ENCODE measurements at places on chromosomes 2 and 18. TPM values are rescaled to one million over a fixed set of nuclear protein-coding genes. Genes with fewer than 3 reads are reported as not detected.
A peak's percentile ranks its signal among the peaks of the same experiment; 100 is the strongest.

DNA sequence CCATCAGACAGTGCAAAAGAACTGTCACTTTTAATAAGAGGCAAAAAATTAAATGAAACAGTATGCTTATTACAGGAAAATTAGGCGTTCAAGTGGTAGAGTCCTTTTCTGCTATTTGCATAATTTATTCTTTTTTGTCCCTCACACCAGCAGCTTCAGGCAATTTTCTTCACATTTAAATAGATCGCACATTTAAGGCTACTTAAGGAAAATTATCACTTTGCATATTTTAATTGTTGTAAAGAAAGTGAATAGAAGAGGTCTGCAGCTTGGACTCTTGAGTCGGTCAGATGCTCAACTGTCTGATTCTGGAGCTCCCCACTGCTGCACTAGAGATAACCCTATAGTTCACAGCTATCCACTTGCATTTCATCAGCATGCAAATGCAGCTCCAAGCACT is 141.3 kb downstream of the FIGN start:
- H3K4me1 ChIP-seq = no peaks in the 10 kb centered on the region
- DNase-seq = no peak
- no peak overlapping the region for H3K27ac ChIP-seq
- H3K27me3 ChIP-seq = no peaks in the 10 kb centered on the region

GRCh38 chr2:205461169-205461568 is 221.1 kb upstream of the NRP2 start:
- no peak overlapping the region for H3K4me3 ChIP-seq
- H3K4me1 ChIP-seq = no peaks in the 10 kb centered on the region
- H3K27ac ChIP-seq = no peak overlapping the region
- no peak for DNase-seq

ABCG8 gene
- total RNA-seq = not detected

ALPI gene
- total RNA-seq = not detected

DNA sequence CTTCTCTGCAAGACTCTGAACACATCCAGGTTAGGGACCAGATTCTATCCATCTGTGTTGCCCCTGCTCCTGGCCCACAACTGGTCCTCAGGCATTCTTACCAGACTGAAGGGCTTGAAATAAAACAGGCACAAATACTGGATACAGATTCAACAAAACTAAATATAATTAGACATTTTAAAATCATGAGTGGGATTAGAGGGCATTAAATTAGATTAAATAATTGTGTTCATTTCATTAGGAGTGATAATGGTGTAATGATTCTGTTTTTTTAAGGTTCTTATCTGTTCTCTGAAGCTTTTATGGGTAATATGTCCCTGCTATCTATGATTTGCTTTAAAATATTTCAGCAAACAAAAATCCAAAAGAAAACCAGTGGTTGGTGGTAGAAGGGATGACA is 226.5 kb downstream of the IRS1 start:
- no peak for DNase-seq
- no peaks in the 10 kb centered on the region for H3K4me1 ChIP-seq
- H3K27ac ChIP-seq = no peak overlapping the region
- peaks cover 13% of the 10 kb centered on the region for H3K27me3 ChIP-seq
- H3K4me3 ChIP-seq = no peak overlapping the region
- H3K36me3 ChIP-seq = no peaks in the 10 kb centered on the region

DNA sequence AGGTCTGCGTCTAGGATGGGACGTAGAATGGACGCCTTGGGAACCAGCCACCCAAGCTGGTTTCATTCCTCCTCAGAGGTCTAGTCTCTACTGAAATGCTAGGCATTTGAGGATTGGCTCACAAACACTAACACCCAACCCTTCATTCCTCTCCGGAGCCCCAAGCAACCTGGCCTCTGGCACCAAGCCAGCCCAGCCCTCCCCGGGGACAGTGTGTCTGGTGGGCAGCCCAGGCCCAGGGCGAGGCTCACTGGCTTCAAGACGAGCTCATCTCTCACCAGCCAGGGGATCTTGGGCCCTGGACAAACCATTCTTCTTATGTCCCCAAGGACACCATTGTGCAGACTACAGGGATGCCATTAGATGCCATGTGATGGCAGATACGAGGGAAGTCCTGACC is 182.5 kb downstream of the CTIF start:
- no peak overlapping the region for H3K27ac ChIP-seq
- no peaks in the 10 kb centered on the region for H3K27me3 ChIP-seq
- DNase-seq = no peak
- no peaks in the 10 kb centered on the region for H3K4me1 ChIP-seq

GPAT2 gene
- 36.3 TPM for total RNA-seq

DNA sequence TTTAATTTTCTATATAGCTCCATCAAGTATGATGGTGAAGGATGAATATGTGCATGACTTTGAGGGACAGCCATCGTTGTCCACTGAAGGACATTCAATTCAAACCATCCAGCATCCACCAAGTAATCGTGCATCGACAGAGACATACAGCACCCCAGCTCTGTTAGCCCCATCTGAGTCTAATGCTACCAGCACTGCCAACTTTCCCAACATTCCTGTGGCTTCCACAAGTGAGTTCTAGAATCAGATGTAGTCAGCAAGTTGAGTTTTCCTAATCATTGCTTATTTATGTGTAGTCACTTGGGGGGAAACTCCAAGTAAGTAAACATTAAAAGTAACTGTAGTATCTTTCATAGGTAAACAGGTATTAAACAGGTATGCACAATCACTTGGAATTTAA is 24.8 kb downstream of the SMAD4 start:
- H3K4me1 ChIP-seq = peaks cover 30% of the 10 kb centered on the region
- H3K27me3 ChIP-seq = no peaks in the 10 kb centered on the region
- no peak for DNase-seq
- H3K4me3 ChIP-seq = no peak overlapping the region
- no peak overlapping the region for H3K27ac ChIP-seq

GRCh38 chr2:8267048-8267447 is 414.8 kb upstream of the ID2 start:
- no peaks in the 10 kb centered on the region for H3K27me3 ChIP-seq
- H3K27ac ChIP-seq = no peak overlapping the region
- DNase-seq = no peak
- H3K4me3 ChIP-seq = no peak overlapping the region

- H3K27me3 ChIP-seq = no peaks in the 10 kb centered on the region
- no peak for DNase-seq
- H3K36me3 ChIP-seq = no peaks in the 10 kb centered on the region
- no peak overlapping the region for H3K4me3 ChIP-seq
- H3K4me1 ChIP-seq = peaks cover 8% of the 10 kb centered on the region
Observed at GRCh38 chr18:51133580-51134160, 63.8 kb downstream of the MEX3C start.

DNA sequence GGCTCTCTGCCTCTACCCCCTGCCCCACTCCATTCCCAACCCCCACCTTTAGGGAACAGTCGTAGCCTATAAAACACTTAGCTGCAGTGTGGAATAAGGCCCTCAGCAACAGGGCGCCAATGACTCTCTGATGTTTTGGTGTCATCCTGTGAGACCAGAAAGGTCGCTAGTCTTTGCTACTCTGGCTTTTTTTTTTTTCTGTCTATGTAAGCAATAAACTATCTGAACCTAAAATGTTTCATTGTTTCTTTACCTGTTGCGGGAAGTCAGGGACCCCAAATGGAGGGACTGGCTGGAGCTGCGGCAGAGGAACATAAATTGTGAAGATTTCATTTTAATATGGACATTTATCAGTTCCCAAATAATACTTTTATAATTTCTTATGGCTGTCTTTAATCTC is 154.6 kb downstream of the COPS8 start:
- no peak overlapping the region for H3K27ac ChIP-seq

CKAP2L gene
- total RNA-seq = 24.3 TPM

DNA sequence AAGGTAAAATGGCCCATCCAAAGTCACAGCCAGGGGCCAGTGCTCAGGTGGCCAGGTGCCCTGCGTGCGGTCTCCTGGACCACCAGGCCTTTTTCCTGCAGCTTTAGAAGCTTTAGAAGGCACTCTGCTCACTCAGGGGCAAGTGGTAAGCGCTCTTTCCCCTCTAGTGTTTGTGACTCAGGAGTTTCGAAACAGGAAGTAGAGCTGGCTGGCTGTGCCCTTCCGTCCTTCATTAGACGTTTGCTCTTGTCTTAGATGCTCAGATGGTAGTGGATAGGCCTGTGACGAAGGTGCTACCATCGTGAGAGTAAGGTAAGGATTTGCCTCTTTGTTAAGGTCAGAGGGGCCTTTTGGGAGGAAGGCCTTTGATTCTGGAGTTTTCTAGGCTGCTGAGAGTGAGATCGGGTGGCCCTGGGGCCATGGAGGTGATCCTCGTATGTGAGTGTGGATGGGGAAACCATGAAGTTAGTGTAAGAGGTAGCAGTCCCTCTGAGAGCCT is at the start of gene CASP8:
CASP8 (plus strand) TSS at position 235 of the 499 bp plus-strand sequence. CDS start 5,951 bp downstream, outside the sequence.
- H3K27me3 ChIP-seq = no peaks in the 10 kb centered on the region
- H3K27ac ChIP-seq = peak within 1 kb of the TSS; percentile 99
- H3K36me3 ChIP-seq = peaks cover 32% of the 10 kb centered on the region

NXPH2 gene
- not detected for total RNA-seq

DNA sequence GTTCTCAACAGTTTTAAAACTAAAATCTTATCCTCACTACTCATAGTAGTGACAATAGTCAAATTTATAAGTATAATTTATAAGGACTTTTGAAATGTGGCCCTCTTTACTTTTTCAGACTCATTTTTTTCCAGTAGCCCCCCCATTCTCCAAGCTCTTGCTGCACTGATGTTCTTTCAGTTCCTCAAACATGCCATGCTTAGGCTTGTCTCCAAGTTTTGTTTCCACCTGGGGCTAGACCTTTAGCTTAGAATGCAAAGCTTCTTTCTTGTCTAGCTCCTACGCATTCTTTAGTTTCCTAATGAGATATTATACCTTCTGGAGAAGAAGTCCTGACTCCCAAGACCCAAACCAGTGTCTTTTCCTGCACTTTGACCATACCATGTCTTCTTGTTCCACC is 222.6 kb downstream of the NOL4 start:
- no peak overlapping the region for H3K4me3 ChIP-seq
- no peaks in the 10 kb centered on the region for H3K36me3 ChIP-seq
- H3K4me1 ChIP-seq = no peaks in the 10 kb centered on the region
- no peaks in the 10 kb centered on the region for H3K27me3 ChIP-seq
- no peak for DNase-seq
- H3K27ac ChIP-seq = no peak overlapping the region

CLIP4 gene
- total RNA-seq = 15.8 TPM

GRCh38 chr18:2914881-2915240 is 68.1 kb downstream of the EMILIN2 start:
- H3K36me3 ChIP-seq = peaks cover 24% of the 10 kb centered on the region
- H3K4me3 ChIP-seq = no peak overlapping the region
- peaks cover 20% of the 10 kb centered on the region for H3K4me1 ChIP-seq
- no peak overlapping the region for H3K27ac ChIP-seq

PROC gene
- not detected for total RNA-seq

DNA sequence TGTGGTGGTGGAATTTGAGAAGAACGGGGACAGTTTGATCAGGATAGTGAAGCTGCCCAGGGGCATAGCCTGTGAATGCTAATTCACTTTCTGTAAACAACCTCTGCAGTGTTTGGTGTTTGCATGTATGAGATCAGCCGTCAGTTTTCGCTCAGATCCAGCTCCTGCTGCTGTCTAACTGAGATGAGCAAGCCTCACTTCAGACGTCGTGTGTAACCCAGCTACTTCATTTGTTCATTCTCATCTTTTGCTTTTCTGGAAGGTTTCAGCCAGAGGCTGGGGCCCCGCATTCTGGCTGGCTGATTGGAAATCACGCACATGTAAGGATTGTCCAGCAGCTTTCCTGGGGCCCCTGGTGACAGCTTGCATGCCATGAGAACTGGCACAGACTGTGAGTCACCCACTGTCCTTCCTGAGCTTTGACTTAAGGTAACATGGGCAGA is 48.9 kb downstream of the LDLRAD4 start:
- H3K36me3 ChIP-seq = peaks cover 7% of the 10 kb centered on the region
- no peak overlapping the region for H3K4me3 ChIP-seq
- H3K4me1 ChIP-seq = peaks cover 54% of the 10 kb centered on the region
- peak overlapping the region; percentile 90 for H3K27ac ChIP-seq
- H3K27me3 ChIP-seq = no peaks in the 10 kb centered on the region

TTN gene
- 1.8 TPM for total RNA-seq

GRCh38 chr2:71554028-71554705 is 100.8 kb downstream of the DYSF start:
- H3K36me3 ChIP-seq = no peaks in the 10 kb centered on the region
- H3K27me3 ChIP-seq = no peaks in the 10 kb centered on the region
- DNase-seq = no peak

MLPH gene
- not detected for total RNA-seq

DNA sequence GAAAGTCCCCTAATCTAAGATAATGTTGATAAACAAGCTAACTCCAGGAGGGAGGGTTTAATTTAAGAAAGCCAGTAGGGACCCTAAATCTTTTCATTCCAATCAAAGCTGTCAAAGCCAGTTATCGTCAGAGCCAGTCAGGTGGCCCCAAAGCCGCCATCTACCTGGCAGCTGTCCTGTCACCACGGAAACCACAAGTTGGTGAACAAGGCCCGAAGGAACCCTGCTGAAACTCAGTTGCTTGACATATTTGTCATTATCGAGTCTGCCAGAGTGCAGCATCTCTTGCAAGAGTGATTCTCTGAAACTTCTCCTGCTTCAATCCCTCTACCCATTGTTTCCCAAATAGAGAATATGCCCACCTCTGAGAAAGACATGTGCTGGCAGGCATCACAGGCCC is 30.8 kb upstream of the POLE4 start:
- no peak overlapping the region for H3K27ac ChIP-seq
- H3K4me1 ChIP-seq = no peaks in the 10 kb centered on the region
- H3K27me3 ChIP-seq = no peaks in the 10 kb centered on the region
- H3K36me3 ChIP-seq = peaks cover 14% of the 10 kb centered on the region
- no peak for DNase-seq

DNA sequence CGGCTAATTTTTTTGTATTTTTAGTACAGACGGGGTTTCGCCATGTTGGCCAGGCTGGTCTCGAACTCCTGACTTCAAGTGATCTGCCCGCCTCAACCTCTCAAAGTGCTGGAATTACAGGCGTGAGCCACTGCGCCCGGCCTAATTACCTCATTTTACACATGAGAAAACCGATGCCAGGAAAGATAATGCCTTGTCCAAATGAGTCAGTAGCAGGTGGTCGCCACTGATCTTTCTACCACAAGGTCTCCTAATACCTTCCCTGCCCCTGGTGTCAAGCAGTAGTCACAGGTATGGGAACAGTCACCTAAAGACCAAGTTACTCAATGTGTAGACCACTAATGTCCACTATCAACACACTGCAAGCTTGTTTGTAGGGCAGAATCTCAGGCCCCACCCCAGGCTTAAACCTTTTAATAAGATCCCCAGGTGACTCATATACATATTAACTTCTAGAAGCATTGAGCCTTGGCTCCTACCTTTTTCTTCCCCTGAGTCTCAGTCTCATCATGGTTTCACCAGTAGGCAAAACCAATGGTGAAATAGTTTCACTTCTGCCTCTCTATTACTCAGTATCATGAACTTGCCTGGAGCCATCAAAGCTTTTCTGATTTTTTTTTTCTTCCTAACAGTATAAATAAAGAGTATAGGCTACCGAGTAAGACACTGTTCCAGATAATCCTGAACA is 6.9 kb upstream of the EPB41L5 start:
- no peak overlapping the region for H3K4me3 ChIP-seq
- H3K4me1 ChIP-seq = peaks cover 3% of the 10 kb centered on the region
- DNase-seq = no peak
- no peaks in the 10 kb centered on the region for H3K27me3 ChIP-seq

Data from activated naive CD8-positive, alpha-beta T cell treated with anti-CD3 and anti-CD28 coated beads for 36 hours (primary cell).